ENCODE measurements at places on chromosomes 2 and 18.

GRCh38 chr18:59821983-59822382 lies 77.8 kb upstream of the PMAIP1 start:
- no peak for DNase-seq

GRCh38 chr18:78716581-78716980 lies 263.0 kb upstream of the SALL3 start:
- no peak for DNase-seq

- no peak for DNase-seq
Observed at GRCh38 chr2:19321946-19322345, 36.5 kb downstream of the OSR1 start.

GRCh38 chr18:9862686-9863085 lies 23.1 kb upstream of the TXNDC2 start:
- DNase-seq: no peak

- DNase-seq: no peak
Observed at GRCh38 chr18:66432636-66433035, 171.3 kb downstream of the CDH19 start.

GRCh38 chr2:21642647-21643046 lies 518.9 kb downstream of the TDRD15 start:
- no peak for DNase-seq

- DNase-seq: peak; percentile 16
Observed at GRCh38 chr2:85851253-85852151, 37.3 kb downstream of the ST3GAL5 start.

- no peak for DNase-seq
Observed at GRCh38 chr2:48829036-48829435, 73.5 kb upstream of the LHCGR start.

DNA sequence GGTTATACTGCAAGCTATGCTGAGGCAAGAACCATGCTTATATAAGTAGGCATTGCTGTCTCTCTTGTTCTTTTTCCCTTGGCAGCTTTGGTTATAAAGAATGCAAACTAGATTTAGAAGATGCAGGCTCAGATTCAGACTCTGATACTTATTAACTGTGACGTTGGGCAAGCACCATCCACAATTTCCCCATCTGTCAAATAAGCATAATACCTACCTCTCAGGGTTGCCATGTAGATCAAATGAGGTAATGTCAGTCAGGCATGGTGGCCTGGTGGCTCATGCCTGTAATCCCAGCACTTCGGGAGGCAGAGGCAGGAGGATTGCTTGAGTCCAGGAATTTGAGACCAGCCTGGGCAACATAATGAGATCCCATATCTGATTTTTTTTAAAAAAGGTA lies 21.7 kb downstream of the ITGAV start:
- DNase-seq: no peak

GRCh38 chr2:165871025-165871424 lies 77.0 kb upstream of the GALNT3 start:
- no peak for DNase-seq

DNA sequence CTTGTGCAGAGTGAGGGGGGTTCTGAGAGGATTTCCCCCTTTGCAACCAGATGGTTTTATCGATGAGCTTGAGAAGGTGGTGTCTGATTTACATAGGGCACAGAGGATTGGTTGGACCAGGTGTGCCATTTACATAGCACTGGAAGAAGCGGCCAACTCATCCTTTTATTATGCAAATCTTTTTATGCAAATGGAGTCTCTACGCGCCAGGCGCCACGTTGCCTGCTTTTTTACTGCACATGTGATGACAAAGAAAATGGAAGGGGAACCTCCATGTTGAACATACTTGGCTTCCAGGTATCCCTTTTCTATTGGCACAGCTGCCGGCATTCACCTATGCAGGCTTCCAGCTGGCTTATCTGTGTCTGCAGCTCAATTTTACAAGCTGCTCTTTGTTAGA lies 18.4 kb upstream of the TXNL4A start:
- no peak for DNase-seq

DNA sequence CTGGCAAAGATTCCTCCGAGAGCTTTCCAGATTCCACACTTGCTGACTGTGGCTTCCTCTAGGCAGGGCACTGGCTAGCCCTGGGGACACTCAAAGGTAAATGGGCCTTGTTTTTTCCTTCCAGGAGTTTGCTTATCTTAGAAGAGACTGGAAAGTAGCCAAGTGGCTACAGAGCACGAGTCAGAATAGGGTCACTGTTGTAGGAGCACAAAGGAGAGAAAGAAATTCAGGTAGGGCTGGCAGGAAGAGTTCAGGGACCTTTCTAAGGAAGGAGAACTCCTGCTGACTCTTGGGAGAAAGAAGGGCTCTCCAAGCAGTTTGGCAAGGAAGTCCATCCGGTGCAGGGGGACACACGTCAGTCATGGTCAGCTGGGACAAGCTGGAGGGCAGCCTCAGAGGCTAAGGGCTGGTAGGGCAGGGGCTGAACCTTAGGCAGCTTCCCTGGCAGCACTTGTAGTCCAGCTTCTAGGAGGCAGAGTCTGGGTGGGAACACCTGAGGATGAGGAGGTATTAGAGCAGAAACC lies 39.5 kb downstream of the NIFK start:
- DNase-seq: no peak

GRCh38 chr18:6624271-6624660 lies 105.2 kb upstream of the ARHGAP28 start:
- no peak for DNase-seq

GRCh38 chr18:62618735-62619134 lies 95.9 kb downstream of the ZCCHC2 start:
- DNase-seq: no peak

GRCh38 chr2:27672723-27673486 lies 9.2 kb downstream of the SLC4A1AP start:
- no peak for DNase-seq

DNA sequence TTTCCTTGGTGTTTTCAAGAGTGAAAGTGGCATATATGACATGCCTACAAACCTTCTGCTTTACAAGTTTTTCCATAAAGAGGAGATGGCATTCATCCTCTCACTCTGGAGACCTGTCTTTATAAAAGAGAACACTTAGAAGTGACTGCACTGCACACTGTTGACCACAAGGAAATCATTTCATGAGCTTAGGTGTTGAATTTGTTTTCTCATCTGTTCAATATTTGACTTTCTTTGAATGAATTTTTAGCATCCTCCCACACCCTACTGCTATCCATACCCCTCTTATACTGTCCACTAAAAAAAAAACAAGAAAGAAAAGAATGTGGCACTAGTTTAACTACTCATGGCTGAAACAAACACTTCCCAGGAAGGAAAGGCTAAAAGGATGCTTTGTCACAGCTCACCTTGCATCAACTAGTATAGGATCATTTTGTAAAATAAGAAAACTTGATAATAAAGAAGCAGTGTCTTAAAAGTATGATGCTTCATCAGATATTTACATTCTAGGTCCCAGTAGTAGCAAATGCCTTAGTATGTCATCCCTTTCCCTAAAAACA lies 83.0 kb downstream of the ACVR1 start:
- DNase-seq: no peak

- no peak for DNase-seq
Observed at GRCh38 chr2:213129311-213129710, 22.1 kb downstream of the IKZF2 start.

- DNase-seq: no peak
Observed at GRCh38 chr2:135091681-135092080, 39.6 kb downstream of the RAB3GAP1 start.
